ENCODE measurements at places on chromosomes 1 and 21.

- DNase-seq: no peak
Measured at GRCh38 chr21:15701830-15702229, 28.0 kb upstream of the USP25 start.

DNA sequence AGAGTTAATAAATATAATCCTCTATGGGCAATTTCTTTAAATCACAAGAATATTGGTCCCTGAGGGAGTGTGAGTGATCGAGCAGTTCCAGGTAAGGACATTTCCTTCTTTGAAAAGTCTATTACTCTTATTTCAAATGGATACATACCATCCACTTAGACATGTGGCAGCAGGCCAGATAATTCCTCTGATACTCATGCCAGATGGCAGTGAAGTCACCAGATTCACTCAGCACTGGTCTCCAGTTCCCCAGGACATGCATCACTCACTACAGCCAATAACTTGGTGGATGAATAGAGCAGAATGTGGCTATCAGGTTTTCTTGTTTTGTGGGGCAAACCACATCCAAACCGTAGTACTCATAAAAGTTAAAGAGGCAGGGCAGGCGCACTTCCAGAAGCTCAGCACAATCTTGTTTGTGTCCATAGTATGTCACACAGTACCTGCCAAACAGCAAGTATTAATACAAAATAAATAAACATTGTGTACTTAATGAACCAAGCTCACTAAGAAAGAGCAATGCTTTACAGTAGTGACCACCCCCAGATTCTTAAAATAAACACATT lies 74.2 kb upstream of the CD53 start:
- no peak for DNase-seq

DNA sequence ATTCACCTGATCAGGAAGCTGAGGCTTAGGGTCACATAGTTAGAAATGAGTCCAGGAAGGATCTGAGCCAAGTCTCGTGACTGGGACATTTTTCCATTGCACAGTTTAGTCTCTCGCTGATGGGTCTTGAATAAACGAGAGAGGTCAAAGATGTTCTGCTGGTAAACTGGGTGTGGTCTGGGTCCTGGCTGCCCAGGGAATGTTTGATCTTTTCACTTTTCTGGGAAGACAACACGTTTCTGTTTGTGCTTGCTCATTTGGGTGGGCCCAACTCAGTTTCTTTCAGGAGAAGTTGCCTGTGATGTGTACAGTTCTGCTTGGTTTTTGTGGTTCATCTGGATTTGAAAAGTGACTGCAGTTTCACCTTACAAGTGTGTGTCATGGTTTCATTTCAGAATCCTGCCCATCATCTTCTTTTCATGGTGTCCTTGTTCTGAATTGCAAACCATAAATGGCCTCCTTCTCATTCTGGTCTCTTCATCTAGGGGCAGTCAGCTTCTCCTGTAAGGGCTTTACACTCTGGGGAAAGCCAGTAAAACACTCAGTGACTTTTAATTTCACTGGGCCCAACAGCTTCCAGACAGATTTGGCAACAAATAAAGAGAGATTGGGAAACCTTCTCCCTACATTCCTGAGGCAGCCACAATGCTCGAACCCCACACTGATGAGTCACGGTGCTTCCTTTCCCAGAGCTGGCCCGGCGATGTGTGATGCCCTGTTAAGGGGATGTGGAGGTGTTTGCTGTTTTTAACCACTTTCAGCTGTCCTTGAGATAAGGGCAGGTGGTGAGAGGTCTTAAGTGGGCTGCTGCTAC lies 7.2 kb upstream of the TACSTD2 start:
- DNase-seq: no peak

DNA sequence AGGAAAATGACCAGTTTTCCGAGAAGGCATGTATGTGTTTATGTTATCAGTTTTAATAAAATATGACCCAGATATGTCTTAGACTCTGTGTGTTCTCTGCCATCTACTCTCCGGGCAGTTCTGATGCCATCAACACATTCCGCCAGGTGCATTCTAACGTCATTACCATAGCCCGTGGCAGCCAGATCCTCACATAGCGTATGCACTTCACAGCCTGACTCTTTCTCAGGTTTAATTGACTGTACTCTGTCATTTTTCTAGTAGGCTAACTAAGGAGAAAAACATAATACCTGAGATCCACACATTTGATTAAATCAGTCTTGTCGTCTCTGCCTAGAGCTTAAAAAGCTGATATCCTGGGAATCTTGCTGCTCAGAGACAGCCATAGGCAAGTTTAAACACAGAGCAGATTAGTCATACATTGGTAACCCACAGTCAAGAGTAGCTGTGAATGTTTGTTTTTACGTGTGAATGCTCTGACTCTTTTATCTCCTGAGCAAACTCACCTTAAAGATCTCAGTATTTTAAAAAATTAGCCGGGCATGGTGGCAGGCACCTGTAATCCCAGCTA lies 175.9 kb downstream of the GREM2 start:
- no peak for DNase-seq

- no peak for DNase-seq
Measured at GRCh38 chr1:6025269-6026094, 20.2 kb upstream of the KCNAB2 start.

DNA sequence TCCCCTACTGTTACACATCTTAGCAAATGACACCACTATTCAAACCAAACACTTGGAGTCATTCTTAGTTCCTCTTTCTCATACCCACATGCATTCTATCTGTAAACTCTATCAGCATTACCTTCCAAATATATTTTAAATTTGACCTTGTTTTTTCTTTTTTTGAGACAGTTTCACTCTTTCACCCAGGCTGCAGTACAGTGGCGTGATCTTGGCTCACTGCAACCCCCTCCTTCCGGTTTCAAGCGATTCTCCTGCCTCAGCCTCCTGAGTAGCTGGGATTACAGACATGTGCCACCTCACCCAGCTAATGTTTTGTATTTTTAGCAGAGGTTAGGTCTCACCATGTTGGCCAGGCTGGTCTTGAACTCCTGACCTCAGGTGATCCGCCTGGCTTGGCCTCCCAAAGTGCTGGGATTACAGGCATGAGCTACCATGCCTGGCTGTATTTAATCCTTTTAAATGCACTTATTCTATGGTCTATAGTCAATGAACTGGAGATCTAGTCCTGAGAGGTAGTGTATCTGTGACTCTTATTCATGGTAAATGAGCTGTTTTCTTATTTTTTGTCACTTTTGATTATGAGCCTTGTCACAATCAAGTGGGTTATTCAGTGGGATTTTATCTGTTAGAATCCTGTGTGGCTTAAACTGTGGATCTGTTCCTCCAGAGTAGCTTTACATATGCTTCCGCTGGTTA lies 73.1 kb downstream of the GATAD2B start:
- no peak for DNase-seq
